Activated naive CD8-positive, alpha-beta T cell treated with anti-CD3 and anti-CD28 coated beads, Interleukin-2, amount 50 U/mL, for 24 hours (primary cell): ENCODE measurements at places on chromosomes 1 and 21.

- no peak overlapping the region for H3K27ac ChIP-seq
- H3K4me1 ChIP-seq: peaks cover 8% of the 10 kb centered on the region
- H3K36me3 ChIP-seq: no peaks in the 10 kb centered on the region
- no peak overlapping the region for H3K4me3 ChIP-seq
Observed at GRCh38 chr21:25183577-25183976, 423.7 kb downstream of the MRPL39 start.

- no peak overlapping the region for H3K27ac ChIP-seq
- H3K36me3 ChIP-seq: no peaks in the 10 kb centered on the region
- no peaks in the 10 kb centered on the region for H3K27me3 ChIP-seq
Observed at GRCh38 chr1:201562257-201562656, 23.3 kb downstream of the NAV1 start.

- DNase-seq: no peak
- peaks cover 6% of the 10 kb centered on the region for H3K27me3 ChIP-seq
- no peak overlapping the region for H3K27ac ChIP-seq
- H3K4me3 ChIP-seq: no peak overlapping the region
Observed at GRCh38 chr1:87899746-87900145, 571.1 kb downstream of the LMO4 start.

GRCh38 chr1:62237361-62237760, 42.7 kb downstream of the L1TD1 start:
- H3K36me3 ChIP-seq: no peaks in the 10 kb centered on the region
- H3K27ac ChIP-seq: no peak overlapping the region
- no peaks in the 10 kb centered on the region for H3K27me3 ChIP-seq
- no peak for DNase-seq

- peaks cover 14% of the 10 kb centered on the region for H3K36me3 ChIP-seq
- peaks cover 15% of the 10 kb centered on the region for H3K4me1 ChIP-seq
- no peak overlapping the region for H3K27ac ChIP-seq
Observed at GRCh38 chr21:46031484-46031883, 49.9 kb downstream of the COL6A1 start.

GRCh38 chr1:224700918-224701531, 84.9 kb downstream of the CNIH3 start:
- no peaks in the 10 kb centered on the region for H3K36me3 ChIP-seq
- no peak overlapping the region for H3K4me3 ChIP-seq
- DNase-seq: peak; percentile 12
- no peak overlapping the region for H3K27ac ChIP-seq
- no peaks in the 10 kb centered on the region for H3K4me1 ChIP-seq
- H3K27me3 ChIP-seq: no peaks in the 10 kb centered on the region
